SJSA1 (cell line): ENCODE measurements at places on chromosomes 4 and X.
A peak's percentile ranks its signal among the peaks of the same experiment; 100 is the strongest.

GRCh38 chr4:139798456-139798855 lies 132.8 kb downstream of the MGST2 start:
- no peak for DNase-seq

DNA sequence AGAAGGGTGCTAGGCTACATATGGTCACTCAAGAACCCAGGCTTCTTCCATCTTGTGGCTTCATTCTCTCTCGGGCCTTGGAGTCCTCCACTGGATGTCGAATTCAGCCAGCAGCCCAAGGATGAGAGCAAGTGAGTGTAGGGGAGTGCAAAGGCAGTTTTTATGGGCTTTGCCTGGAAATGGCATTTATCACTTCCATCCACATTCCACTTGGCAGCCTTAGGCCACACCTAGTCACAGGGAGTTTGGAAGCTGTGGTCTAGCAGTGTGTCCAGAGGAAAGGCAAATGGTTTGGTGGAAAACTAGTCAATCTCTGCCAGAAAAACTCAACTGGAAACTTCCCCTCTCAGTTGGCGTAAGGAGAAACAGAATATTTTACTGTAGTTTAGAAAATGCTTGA lies 59.0 kb downstream of the NHS start:
- no peak for DNase-seq

DNA sequence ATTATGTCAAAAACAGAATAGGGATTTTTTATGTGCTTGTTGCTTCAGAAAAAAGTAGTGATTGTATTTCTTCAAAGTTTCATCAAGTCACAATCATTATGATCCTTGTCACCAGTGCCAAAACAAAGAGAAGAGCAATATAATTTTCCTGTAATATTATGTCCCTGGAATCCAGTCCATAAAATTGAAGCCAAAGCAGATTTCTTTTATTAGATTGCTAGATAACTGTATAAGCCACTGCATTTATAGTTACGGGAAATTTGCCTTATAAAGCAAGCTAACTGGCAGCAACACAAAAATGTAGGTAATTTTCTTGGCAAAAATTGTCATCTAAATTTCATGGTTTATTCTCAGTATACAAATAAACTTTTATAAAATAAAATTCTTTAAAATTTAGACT lies 296.1 kb upstream of the ANKRD50 start:
- no peak for DNase-seq

GRCh38 chr4:116099596-116099995 lies 985.8 kb downstream of the TRAM1L1 start:
- no peak for DNase-seq

GRCh38 chrX:20969565-20969964 lies 404.7 kb upstream of the CNKSR2 start:
- no peak for DNase-seq

GRCh38 chr4:88820698-88821415 lies 123.2 kb upstream of the NAP1L5 start:
- DNase-seq: no peak

- no peak for DNase-seq
Measured at GRCh38 chrX:73446831-73447230, at the start of gene CDX4. TSS of gene CDX4 (plus strand) at chrX:73447053. CDS start at chrX:73447254, 201 bp downstream.

DNA sequence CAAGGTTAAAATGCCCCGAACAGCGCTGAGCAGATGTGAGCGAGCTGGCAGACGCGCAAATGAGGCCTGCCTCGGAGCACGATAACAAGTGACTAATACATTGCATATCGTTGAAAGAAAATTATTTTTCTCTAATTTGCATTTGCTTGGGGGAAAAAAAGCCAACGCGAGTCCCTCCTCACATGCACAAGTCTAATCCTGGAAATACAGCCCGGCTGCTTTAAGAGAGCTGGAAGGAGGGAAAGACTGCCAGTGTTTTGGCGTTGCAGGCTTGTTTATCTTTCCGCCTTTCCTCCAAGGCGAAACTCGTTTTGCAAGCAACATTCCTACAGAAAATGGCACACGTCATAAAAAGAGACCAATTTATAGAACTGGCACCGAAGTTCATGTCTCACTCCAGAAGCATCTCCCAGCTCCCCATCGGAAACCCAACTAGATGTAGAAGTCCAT lies 12.6 kb downstream of the BCOR start:
- no peak for DNase-seq

DNA sequence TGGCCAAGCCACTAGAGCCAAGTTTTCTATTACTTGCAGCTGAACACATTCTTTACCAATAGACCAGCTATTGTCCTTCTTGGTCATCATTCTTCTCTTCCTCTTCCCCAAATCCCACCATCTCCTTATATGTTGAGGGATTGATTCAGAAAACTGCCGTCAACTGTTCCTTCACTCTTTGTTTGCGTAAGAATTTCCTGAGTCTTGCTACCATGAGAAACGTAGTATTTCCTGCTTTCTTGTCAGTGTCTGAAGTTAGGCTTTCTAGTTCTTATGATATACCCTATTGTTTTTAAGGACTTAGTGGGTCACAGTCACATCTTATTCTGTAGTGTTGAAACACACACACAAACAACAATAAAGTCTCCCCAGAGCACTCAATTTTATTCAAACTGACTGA lies 20.1 kb downstream of the IGFBP7 start:
- no peak for DNase-seq

GRCh38 chr4:151031831-151032605 lies 16.9 kb upstream of the LRBA start:
- no peak for DNase-seq

DNA sequence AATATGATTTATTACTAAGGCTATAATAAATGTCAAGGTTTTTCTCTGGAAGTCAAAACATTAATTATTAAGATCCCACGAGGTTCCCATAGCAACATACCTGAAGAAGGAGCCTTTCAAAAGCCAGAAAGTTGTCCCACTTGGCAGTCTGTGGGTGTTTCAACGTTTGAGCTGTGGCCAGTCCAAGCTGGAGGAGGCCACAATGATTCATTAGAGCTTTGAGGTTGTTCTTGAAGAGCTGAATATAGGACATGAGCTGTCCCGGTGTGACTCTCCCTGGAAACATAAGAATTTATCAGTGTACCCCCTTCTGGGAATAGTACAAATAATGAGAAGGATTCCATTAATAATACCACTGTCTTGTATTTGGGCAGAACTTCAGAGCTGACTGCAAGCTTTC lies 92.1 kb downstream of the SCFD2 start:
- DNase-seq: no peak

- peak; percentile 59 for DNase-seq
Measured at GRCh38 chr4:184395971-184396391, 78.4 kb downstream of the IRF2 start.

DNA sequence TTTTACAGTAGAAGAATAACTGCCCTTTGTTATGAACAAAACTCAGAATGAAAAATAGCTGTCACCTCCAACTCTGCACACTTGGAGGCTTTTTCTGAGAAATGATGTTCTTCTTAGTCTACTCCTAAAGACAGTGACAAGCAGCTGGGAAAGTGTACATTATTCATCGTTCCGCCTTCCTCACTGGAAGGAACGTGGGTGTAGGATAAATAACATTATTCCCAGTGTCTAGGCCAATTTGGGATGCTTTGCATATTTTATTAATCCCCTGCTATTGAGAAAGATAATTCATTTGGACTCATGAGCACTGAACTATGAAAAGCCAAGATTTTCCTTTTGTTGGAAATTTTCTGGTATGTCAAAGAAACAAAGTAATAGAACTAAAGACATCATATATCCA lies 87.8 kb downstream of the VCX2 start:
- DNase-seq: no peak

DNA sequence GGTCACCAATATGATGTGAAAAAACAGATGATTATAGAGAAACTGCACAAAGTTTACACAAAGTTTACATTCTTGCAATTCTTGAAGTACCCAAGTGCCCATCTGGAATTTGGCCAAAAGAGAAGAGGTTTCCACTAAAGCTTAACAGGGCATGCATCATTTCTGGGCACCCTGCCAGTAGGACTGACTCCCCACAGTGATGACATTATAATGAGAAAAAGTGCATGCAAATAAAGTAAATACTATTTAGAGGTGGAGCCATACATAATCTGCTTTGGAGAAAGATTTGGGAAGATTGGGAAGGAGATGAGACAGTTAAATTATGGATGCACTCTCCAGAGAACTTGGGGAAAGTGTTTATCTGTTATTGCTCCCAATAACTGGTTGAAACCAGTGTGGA lies 93.7 kb upstream of the TRPC3 start:
- DNase-seq: peak; percentile 98

DNA sequence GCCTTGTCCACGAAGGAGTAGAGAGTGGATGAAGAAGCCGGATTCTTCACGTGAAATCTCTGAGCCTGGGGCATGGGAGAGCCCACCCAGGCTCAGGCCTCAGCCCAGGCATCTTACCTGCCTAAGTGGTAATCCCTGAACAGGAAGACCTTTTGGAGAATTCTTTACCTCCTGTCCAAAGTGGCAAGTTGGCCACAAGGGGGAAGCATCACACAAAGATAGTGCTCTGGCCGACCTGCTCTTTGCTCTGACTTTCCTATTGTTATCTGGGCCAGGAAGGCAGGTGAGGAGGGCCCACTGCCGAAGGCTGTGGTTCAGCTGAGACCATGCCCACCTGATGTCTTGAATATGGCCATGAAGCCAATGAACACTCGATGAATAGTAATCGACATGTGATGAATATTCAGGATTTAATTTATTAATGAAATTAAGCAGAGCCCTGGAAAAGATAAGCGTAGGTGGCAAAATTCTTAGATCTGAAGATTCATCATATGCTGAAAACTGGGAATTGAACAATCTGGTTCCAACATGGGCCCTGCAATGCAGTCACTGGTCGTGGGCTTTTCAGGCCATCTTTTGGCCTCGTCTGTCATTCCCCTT lies 93.8 kb downstream of the PDGFRA start:
- DNase-seq: peak; percentile 51

- no peak for DNase-seq
Measured at GRCh38 chrX:37995428-37995827, 10.9 kb upstream of the SYTL5 start.

DNA sequence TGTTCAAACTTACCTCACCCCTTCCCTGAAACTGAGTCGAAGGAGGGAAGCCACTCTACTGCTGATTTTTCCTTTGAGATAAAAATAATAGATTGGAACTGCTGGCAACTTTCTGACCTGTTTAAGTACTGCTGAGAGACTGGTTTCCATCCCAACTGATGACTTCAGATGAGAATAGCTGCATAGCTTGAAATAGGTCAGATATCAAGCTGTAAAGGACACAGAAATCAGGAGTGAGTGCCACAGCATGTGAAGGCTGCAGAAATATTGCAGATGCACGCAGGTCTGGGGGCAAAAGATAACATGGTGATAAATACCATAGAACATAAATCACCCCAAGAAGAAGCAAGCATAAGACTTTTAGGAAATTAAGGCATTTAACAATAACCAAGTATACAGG lies 923.2 kb downstream of the SH3BGRL start:
- no peak for DNase-seq

DNA sequence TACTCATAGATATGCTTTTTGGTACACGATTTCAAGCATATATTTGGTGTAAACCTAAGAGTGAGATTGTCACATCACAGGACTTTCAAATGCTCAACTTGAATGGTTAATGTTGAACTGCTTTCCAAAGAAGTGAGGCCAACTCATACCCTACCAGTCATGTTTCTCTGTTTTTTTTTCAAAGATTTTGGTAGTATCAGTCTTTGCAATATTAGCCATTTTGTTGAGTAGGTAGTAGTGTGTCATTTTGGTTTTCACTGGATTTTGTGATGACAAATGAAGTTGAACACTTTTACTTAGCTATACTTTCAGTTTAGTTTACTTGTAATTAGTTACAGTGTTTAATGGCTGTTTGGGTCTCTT lies 12.5 kb upstream of the HS3ST1 start:
- no peak for DNase-seq

DNA sequence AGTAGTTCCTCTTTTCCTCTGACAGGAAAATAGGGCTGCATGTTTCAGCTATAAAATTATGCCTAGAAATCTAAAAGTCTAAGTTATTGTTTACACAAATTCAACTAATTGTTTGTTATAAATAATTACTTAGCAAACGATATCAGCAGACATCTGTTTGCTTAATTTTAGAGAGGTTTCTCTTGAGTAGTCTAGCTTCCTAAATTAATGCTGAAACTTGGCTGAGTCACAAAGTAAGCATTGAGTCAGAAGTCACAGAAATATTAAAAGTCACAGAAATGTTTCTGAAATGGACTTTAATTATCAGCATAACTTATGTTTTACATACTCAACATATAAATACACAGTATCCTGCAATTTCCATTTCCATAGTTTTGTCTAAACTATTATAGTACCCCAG lies 1044.0 kb downstream of the CCSER1 start:
- no peak for DNase-seq

GRCh38 chrX:49269767-49270248 lies at the start of gene PPP1R3F:
TSS of gene PPP1R3F (plus strand) at chrX:49269793. CDS start at chrX:49269870, 77 bp downstream.
- DNase-seq: no peak

- DNase-seq: no peak
Measured at GRCh38 chrX:41332408-41333002, 1.5 kb upstream of the DDX3X start.

GRCh38 chr4:153401501-153401900 lies 57.0 kb downstream of the MND1 start:
- DNase-seq: no peak

DNA sequence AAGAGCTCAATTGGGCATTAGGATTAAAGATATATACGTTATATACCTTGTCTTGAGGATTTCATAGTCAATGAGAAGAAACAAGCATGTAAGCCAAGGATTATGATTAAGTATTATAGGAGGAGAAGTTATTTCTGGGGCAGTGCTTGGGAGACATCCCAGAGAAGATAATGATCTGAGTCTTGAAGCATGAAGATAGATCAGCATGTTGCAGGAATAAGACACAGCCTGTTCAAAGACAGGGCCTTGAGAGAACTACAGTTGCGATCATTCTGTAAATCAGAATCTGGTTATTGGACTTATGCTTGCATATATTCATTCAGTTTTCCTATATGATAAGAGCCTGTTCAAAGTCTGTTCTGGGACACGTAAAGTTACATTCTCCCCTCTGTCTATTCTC lies 862.2 kb upstream of the FTHL17 start:
- DNase-seq: no peak

DNA sequence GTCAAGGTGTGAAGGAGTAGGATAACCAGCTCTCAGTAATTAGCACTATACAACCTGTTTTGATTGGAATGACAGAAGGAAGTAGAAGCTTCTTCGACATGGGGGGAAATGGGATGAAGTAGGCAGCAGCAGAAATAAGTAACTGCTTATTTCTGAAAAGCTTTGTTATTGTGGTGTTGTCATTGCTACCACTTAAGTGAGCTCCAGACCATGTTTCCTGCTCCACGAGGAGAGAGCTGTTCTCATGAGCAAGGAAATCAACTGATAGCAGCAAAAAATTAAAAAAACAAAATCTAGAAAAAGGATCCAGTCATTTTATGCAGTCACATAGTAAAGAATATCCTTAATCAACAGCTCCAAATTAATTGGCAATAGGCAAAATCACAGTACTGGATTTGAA lies 106.1 kb upstream of the TLL1 start:
- DNase-seq: no peak

DNA sequence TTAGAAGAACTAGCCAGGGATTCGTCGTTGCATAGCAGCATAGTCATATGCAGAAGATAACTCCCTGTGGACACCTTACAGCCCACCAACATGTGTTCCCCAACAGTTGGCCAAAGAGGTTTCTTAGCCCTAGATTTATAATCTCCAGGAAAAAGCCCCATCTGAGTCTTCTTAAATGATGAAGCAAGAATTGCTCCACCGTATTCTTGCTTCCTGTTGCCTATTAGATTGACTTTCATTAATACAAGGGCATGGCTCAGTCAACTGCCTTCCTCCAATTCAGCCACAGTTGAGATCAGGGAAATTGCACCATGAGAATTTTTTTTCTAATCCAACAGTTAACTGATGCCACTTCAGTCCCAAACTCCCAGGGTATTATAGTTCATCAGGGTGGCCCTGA lies 5.2 kb upstream of the AFF2 start:
- DNase-seq: no peak

GRCh38 chrX:13110433-13111324 lies 66.3 kb upstream of the FAM9C start:
- no peak for DNase-seq
